ENCODE measurements at places on chromosomes 11 and 22.

- peak; percentile 84 for DNase-seq
Measured at GRCh38 chr11:789943-790342, at the start of gene CEND1. CEND1 (minus strand) TSS chr11:790090; CDS start chr11:788576, 1,514 bp downstream.

DNA sequence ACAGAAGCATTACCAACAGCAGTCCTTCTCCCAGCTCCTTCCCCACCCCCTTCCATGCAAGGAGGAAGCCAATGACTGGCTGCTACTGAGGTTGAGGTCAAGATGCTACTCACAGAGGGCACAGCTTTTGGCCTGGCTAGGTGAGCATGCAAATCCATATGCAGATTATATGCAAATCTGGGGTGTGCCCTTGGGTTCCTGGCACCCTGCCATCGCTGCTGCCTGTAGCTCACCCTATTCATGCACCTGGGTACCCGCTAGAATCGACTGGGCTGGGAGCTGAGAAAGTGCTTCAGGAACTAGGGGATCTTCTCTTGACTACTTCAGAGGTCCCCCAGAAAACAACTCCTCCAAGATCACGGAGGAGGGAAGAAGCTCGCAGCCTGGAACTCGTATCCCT lies 4.0 kb downstream of the DSCAML1 start:
- DNase-seq, result no peak

DNA sequence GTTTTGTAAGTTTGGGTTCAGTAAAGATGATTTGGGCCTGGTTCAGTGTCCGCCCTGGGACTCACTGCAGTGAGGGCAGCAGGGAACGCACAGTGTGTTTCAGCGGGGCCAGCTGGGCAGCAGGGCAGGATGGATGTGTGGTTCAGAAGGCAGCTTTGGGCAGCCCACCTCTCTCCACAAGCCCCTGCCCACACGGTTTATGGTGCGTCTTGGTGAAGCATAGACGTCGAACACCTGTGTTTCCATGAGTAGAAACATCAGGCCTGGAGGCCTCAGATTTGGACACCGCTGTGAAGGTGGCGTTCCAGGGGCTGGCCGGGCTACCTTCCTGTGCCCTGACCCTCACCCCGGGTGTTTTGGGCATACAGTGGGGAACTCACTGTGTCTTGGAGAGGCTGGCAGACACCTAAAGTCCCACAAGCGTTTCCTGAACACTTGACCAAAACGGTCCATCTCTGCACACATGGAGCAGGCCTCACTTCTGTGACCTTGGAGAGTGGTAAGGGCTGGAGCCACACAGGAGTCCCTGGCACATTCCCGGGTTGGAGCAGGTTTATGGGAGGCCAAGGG lies 59.0 kb downstream of the ST14 start:
- DNase-seq, result no peak

GRCh38 chr11:28636566-28636965 lies 528.4 kb downstream of the METTL15 start:
- DNase-seq, result no peak

DNA sequence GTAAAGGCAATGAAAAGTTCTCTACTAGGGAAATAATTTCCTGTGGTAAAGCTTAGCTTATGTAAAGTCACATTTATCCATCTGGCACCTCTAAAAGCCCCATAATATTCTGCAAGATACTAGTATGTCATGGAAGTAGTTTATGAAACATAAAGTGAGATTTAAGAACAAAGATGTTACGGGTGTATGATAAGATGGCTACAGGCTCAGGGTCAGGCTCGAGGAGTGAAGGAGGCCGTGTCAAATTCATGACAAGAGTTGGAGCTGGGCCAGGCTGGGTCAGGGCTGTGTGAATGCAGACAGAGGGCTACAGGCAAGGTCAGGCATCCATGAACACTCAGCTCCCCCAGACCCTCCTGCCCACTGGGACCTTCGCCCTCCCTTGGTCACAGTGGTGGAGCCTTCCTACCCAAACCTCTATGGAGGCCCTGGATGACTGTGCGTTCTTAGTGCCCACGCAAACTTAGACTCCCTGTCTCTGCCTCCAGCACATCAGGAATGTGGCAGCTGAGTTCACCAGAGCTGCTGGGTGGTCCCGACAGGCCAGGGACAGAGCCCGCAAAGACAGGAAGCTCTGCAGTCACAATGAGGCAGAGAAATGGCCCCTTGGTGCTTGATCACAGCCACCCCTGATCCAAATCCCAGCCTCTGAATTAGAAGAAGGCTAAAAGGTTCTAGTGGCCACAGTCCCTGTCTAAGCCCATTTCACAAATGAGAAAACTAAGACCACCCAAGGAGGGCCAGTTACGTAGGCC lies 14.8 kb downstream of the IGLL5 start:
- no peak for DNase-seq

DNA sequence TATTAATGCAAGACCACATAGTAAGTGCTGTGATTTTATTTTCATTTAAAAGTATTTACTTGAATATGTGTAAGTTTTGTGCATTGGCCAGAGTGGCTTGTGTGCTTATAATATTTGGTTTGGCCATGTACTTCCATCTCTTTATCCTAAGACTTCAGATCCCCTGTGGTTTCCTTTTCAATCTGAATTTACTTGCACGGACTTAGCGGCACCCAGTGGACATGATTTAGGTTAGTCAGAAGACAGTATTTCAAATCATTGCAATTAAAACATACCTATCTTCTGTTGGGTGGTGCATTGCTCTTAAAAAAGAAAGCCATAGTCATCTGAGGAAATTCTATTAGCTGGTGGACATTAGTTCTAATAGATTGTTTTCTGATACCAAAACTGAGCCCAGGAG lies 30.7 kb downstream of the PIWIL4 start:
- DNase-seq, result no peak

GRCh38 chr11:87859636-87860035 lies 315.6 kb downstream of the RAB38 start:
- DNase-seq, result no peak

DNA sequence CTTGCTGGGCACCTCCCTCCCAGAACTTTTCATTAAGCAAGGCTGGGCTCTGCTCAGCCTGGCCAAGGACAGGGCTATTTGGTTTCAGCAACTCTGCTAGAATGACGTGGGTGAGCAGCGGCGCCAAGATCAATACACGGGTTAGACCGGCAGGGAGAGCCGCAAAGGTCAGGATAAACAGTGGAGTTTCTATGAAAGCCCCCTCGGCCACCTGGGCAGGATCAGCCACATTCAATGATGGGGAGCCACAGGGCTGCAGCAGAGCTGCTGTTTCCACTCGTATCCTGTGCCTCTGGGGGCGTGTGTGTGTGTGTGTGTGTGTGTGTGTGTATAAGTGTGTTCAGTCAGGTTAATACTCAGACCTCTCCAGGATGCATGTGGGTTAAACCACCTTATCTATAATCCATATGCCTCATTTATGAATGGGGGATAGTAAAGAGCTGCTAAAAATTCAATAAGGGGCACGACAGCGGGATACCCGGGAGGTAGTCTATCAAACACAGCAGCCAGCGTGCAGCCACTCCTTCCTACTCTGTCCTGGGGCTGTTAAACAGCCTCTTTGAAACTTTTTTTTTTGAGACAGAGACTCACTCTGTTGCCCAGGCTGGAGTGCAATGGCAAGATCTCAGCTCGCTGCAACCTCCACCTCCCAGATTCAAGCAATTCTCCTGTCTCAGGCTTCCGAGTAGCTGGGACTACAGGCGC lies 34.8 kb downstream of the MYH9 start:
- DNase-seq, result no peak

- no peak for DNase-seq
Measured at GRCh38 chr11:41486424-41486823, 27.0 kb upstream of the LRRC4C start.

GRCh38 chr11:131579932-131580387 lies 209.5 kb downstream of the NTM start:
- no peak for DNase-seq

GRCh38 chr11:65417702-65418430 lies 4.7 kb upstream of the NEAT1 start:
- DNase-seq, result peak; percentile 25

DNA sequence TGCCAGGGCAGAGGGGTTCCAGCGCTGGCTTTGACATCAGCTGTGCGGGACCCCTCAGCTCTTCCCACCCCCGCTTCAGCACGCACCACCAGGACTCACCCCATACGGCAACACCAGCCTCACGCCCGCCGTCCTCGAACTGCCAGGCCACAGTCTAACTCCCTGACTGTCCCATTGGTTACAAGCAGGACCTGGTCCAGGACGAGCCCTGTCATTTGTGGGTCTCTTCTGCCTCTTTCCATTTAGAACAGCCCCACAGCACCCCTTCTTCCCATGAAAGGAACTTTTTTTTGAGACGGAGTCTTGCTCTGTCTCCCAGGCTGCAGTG lies 81.7 kb downstream of the PHF21B start:
- no peak for DNase-seq

DNA sequence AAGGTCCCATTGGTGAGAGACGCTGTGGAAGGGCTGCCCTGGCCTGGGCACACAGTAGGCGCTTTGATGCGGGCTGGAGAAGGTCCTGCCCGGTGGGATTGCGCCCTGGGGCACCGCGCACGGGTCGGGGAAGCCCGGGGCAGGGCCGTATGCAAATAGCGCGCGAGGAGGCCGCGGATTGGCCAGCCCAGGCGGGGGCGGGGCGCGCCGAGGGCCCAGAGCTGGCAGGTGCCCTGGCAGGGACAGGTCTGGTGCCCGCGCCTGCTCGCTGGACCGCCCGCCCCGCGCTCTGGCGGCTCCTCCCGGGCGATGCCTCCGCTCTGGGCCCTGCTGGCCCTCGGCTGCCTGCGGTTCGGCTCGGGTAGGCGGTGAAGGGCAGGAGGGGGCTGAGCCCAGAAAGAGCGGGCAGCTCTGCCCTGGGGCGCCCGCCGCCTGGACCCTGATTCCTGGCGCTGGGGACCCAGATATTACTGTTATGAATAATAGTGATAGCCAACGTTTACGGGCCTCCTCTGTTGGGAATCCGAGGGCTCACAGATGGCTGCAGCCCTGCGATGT lies at the start of gene UPK3A:
Gene UPK3A (plus strand): TSS at position 245 of the 558 bp plus-strand sequence. CDS start 65 bp downstream, at position 310.
- DNase-seq, result peak; percentile 46

DNA sequence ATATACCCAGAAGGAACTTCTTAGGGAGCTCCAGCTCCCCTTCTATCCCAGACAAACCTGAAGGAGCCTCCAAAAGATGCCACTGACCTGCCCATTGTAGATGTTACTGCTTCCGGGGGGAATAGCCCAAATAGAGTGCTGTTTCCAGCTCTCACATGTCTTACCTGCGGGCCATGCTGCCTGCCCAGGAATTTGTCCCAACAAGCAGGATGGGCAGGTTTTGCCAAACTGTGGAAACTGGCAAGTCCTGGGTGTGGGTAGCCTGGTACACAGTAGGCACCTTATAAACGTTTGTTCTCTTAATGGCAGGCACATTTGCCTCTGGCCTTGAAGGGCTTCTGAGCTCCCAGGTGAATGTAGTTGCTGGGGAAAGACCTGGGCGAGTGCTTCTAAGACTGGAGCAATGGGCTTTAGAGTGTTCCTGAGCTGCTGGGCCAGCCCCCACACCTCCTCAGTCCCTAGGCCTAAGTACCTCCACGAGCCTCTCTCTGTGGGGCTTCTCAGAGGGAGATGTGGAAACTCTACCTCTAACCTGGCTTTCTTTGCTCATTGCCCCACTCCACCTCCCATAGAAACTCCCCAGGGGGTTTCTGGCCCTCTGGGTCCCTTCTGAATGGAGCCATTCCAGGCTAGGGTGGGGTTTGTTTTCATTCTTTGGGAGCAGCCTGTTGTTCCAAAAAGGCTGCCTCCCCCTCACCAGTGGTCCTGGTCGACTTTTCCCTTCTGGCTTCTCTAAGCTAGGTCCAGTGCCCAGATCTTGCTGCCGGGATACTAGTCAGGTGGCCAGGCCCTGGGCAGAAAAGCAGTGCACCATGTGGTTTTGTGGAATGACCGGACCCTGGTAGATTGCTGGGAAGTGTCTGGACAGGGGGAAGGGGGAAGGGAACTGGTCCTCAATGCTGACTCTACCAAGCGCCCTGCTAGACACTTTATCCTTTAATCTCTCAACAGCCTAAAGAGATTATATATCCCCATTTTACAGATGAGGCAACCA lies 37.2 kb downstream of the LIMK2 start:
- DNase-seq, result no peak

GRCh38 chr11:44615913-44616791 lies 50.7 kb downstream of the CD82 start:
- DNase-seq, result peak; percentile 21

DNA sequence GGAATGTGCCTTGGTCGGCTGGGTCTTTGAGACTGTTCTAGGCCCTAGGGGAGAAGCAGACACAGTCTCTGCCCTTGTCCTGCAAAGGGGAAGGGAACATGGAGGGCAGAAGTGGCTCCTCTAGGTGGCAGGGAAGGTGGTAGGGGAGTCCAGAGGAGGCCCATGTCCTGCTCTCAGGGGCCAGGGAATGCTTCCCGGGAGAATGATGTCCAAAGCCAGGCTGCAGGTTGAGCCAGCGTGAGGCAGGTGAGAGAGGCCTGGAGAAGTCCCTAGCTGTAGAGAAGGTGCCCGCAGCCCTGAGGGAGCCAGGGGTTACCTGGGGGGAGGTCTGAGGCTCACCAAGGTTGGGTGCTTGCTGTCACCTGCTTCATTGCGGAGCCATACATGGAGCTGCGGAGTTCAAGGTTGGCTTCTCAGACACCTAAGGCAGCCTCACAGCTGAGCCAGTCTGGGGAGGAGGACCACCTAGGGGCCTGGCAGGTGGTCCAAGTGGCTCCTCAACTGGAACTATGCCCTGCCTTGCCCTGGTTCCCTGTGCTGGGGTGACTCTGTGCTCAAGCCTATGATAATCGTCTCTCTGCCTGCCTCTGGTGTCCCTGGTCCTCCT lies 46.1 kb downstream of the SMIM38 start:
- peak; percentile 14 for DNase-seq

DNA sequence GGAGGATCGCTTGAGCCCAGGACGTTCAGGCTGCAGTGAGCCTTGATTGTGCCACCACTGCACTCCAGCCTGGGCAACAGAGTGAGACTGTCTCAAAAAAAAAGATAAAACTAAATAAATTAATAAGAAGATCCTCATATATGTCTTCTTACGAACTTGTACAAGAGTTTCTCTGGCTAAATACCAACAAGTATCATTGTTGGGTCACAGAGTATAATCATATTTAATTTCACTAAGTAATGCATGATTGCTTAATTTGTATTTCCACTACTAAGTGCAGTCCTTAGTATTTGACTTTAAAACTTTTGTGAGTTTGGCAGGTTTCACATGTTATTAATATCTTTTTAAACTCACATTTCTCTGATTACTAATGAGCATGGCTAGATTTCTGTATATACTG lies 60.9 kb downstream of the PACS1 start:
- DNase-seq, result no peak

GRCh38 chr11:77073328-77074001 lies 6.7 kb downstream of the CAPN5 start:
- DNase-seq, result peak; percentile 66

DNA sequence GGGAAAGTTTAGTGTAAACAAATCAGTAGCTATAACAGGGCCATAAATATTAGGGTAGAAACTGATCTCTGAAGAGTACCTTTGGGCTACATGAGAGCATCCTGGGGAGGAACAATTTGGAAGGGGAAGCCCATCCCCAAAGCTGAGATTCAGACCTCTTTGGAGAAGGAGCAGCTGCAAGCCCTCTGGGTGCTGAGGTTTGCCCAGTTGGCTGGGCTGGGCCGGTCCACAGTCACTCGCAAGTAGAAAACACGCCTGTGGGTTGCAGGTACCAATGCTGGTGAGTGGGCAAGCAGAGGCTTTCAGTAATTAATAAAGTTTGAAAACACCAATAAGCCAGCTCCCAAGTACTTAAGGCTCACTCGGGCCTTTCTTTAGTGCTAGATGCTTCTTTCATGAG lies 124.5 kb downstream of the ARHGAP8 start:
- no peak for DNase-seq

Measured in dorsolateral prefrontal cortex (tissue), 122 donors.